ENCODE measurements at places on chromosomes 5 and 9. TPM values are rescaled to one million over a fixed set of nuclear protein-coding genes. Genes with fewer than 3 reads are reported as not detected.

GRCh38 chr9:136853596-136854112 is 1.5 kb downstream of the MAMDC4 start:
- no peaks in the 10 kb centered on the region for H3K27me3 ChIP-seq
- H3K4me3 ChIP-seq, result no peak overlapping the region
- peaks cover 10% of the 10 kb centered on the region for H3K36me3 ChIP-seq
- no peak overlapping the region for H3K27ac ChIP-seq

- H3K27me3 ChIP-seq, result no peaks in the 10 kb centered on the region
- no peak overlapping the region for H3K27ac ChIP-seq
- no peaks in the 10 kb centered on the region for H3K4me1 ChIP-seq
- no peak for DNase-seq
- H3K36me3 ChIP-seq, result no peaks in the 10 kb centered on the region
Observed at GRCh38 chr9:94557376-94557775, 2.5 kb downstream of the PCAT7 start.

DNA sequence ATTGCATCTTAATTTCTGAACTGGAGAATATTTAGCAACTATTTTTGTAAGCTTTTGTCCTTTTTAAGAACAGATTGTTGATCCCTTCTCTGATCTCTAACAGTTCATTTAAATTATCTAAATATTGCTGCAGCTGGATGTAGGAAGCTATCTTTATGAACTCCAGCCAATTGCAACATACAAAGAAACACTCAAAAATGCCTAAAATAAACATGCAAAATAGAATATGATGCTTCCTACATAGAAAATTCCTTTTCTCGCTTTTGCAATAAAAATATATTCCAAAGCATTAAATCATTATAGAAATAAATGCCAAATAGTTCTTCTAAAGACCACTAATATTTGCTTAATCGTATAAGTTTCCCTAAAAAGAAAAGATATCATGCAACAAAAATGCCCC is 218.6 kb downstream of the LURAP1L start:
- H3K4me3 ChIP-seq, result no peak overlapping the region
- no peaks in the 10 kb centered on the region for H3K27me3 ChIP-seq
- H3K36me3 ChIP-seq, result no peaks in the 10 kb centered on the region
- no peak overlapping the region for H3K27ac ChIP-seq
- DNase-seq, result no peak
- no peaks in the 10 kb centered on the region for H3K4me1 ChIP-seq

GRCh38 chr5:65171645-65172044 is 310.1 kb downstream of the ADAMTS6 start:
- H3K4me1 ChIP-seq, result no peaks in the 10 kb centered on the region
- no peaks in the 10 kb centered on the region for H3K27me3 ChIP-seq
- no peak overlapping the region for H3K27ac ChIP-seq
- no peak for DNase-seq

DNA sequence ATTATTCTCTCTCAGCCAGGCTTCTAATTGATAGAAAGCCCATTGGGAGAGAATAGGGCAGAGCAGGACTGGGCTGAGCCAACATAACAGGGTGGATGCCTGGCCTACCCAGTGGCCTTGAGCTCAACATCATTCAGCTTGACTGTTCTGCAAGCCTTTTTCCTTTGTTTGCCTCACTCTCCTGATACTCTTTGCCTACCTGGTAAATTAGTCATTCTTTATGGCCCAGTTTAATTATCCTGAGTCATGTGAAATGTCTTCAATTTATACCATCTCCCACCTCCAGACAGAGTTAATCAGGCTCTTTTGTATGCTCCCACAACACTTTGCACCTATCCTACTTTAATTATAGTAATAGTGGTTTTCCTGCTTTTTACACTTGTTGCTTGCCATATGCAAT is 13.6 kb downstream of the GLRA1 start:
- H3K4me3 ChIP-seq, result no peak overlapping the region
- H3K36me3 ChIP-seq, result no peaks in the 10 kb centered on the region
- H3K27ac ChIP-seq, result no peak overlapping the region
- no peaks in the 10 kb centered on the region for H3K4me1 ChIP-seq

GRCh38 chr5:32326216-32326772 is 13.6 kb upstream of the MTMR12 start:
- no peaks in the 10 kb centered on the region for H3K27me3 ChIP-seq
- H3K4me1 ChIP-seq, result peaks cover 18% of the 10 kb centered on the region
- no peak overlapping the region for H3K27ac ChIP-seq
- no peak for DNase-seq
- no peaks in the 10 kb centered on the region for H3K36me3 ChIP-seq
- no peak overlapping the region for H3K4me3 ChIP-seq

DNA sequence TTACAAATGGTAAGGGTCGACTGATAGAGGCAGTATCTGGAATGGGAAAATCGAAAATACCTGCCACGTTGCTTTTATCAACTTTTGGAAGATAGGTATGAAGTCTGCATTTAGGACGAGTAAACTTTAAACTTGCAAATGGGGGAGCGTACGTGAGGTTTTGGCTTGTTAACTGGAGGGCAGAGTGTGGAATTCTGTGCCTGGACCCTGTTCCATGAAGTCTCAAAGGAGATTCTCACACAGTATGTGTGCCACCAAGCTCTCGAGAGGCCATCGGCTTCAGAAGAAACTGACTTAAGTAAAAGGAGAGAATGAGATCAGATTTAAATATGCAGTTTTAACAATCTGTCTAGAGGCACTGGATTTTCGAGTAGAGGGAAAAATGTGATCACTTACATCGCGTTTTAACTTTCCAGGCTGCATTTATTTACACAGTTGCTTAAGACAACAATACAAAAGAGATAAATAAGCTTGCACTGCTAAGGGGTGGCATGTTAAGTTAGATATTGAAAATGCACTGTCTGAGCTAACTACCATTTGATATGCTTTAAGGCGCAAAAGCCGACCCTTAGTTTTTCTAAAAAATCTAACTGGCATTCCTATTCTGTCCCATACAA is 401.6 kb downstream of the EBF1 start:
- no peaks in the 10 kb centered on the region for H3K36me3 ChIP-seq
- H3K4me1 ChIP-seq, result no peaks in the 10 kb centered on the region
- no peak for DNase-seq
- H3K27me3 ChIP-seq, result peaks cover 3% of the 10 kb centered on the region

- peaks cover 39% of the 10 kb centered on the region for H3K4me1 ChIP-seq
- H3K4me3 ChIP-seq, result no peak overlapping the region
- DNase-seq, result no peak
- no peaks in the 10 kb centered on the region for H3K36me3 ChIP-seq
- H3K27ac ChIP-seq, result no peak overlapping the region
- no peaks in the 10 kb centered on the region for H3K27me3 ChIP-seq
Observed at GRCh38 chr9:133963166-133963565, 29.0 kb downstream of the VAV2 start.

GRCh38 chr5:5018578-5018970 is 121.6 kb upstream of the ADAMTS16 start:
- no peak overlapping the region for H3K27ac ChIP-seq
- H3K4me3 ChIP-seq, result no peak overlapping the region
- H3K27me3 ChIP-seq, result peaks cover 3% of the 10 kb centered on the region
- no peaks in the 10 kb centered on the region for H3K4me1 ChIP-seq
- no peaks in the 10 kb centered on the region for H3K36me3 ChIP-seq

DNA sequence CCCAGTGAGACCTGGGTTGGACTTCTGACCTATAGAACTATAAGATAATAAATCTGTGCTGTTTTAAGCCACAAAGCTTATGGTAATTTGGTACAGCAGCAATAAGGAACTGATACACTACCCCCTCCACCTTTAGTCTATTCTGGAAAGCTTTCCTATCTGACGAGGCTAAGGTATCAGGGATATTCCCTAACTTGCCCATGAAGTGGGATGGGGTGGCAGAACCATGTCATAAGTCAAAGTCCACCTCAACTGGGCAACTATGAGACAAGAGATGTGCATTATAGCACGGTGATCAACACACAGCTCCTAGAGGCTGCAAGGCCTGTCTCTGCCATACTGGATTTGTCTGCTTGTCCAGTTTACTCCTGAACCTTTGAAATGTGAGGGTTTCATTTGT is 146.8 kb upstream of the RAD23B start:
- H3K4me3 ChIP-seq, result no peak overlapping the region
- no peaks in the 10 kb centered on the region for H3K4me1 ChIP-seq
- DNase-seq, result no peak
- H3K27me3 ChIP-seq, result no peaks in the 10 kb centered on the region

DNA sequence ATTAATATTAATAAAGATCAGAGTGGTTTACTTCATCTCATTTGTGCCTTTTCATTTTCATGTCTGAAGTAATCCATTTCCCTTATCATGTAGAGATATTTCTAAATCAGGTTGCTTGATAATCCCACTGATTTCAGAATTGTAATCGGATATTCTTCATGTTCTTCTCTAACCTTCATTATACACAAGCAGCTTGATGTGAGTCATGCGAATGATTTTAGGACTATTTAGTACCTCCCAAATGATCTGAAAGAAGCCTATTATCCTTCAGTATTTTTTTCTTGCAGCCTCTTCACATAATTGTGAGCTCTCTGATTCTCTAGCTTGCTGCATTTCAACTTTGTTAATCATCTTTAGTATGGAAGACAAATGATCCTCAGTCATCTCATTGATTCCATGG is 182.0 kb downstream of the GIN1 start:
- H3K27ac ChIP-seq, result no peak overlapping the region
- no peaks in the 10 kb centered on the region for H3K27me3 ChIP-seq

- H3K4me3 ChIP-seq, result no peak overlapping the region
- no peaks in the 10 kb centered on the region for H3K4me1 ChIP-seq
- H3K27ac ChIP-seq, result no peak overlapping the region
Observed at GRCh38 chr5:156126716-156127115, 200.2 kb upstream of the SGCD start.

DNA sequence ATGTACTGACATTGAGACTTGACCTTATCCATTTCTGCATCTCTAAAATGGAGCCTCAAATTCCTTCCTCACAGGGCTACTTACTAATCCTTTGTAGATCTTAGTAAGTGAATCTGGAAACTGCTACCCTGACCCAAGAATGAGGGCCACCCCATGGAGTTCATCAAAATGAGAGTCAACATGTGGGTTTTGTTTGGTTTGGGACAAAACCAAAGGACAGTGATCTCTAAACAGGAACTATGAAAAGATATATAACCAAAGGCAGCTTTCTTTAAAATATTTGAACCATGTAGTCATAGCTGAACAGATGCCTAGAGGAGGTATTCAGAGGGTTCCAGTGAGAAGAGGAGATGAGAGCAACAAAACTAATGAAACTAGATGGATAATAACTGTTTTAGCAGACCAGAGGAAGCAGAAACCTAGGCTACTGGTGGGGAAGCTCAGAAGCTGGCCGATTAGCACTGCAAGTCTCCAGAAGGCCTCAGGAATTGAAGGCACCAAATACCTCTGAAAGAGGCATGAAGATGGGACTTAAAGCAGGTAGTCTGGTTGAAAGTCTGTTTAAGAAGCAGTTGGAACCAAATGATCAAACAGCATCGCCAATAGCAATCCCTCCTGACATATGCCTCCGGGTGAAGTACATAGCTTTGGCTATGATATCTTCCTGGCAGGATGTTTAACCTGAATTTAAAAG is 45.8 kb downstream of the THOC3 start:
- H3K4me3 ChIP-seq, result no peak overlapping the region
- no peak for DNase-seq
- H3K36me3 ChIP-seq, result no peaks in the 10 kb centered on the region
- no peak overlapping the region for H3K27ac ChIP-seq

- no peaks in the 10 kb centered on the region for H3K27me3 ChIP-seq
- DNase-seq, result no peak
- no peak overlapping the region for H3K27ac ChIP-seq
Observed at GRCh38 chr9:101705135-101705661, 33.2 kb downstream of the GRIN3A start.

DNA sequence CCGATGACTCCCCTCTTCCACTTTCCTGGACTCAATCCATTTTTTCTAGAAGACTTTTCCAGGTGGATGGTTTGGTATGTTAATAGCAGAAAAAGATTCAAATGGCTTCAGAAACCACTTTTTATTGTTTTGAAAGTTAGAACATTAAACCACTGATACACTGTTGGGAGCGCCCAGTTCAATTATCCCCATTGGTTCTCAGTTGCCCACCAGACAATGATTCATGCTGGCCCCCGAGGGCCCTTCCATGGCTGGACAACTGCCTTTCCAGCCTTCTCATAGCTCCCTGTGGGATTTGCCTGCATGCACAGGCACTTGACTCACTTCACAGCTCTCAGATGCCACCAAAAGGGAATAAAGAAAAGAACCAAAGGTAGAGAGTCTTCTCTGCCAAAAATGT is 21.3 kb upstream of the ANKRD34B start:
- H3K27ac ChIP-seq, result no peak overlapping the region
- H3K4me3 ChIP-seq, result no peak overlapping the region
- no peaks in the 10 kb centered on the region for H3K27me3 ChIP-seq
- H3K4me1 ChIP-seq, result no peaks in the 10 kb centered on the region

- no peak overlapping the region for H3K4me3 ChIP-seq
- no peaks in the 10 kb centered on the region for H3K4me1 ChIP-seq
- no peak overlapping the region for H3K27ac ChIP-seq
Observed at GRCh38 chr9:96245399-96245798, 56.6 kb downstream of the HSD17B3 start.

The ESM1 gene
- 0.19 TPM for total RNA-seq

The CNOT6 gene
- 14.1 TPM for total RNA-seq

The SIT1 gene
- 0.25 TPM for total RNA-seq

The TRIO gene
- 36.7 TPM for total RNA-seq

The MAML1 gene
- total RNA-seq, result 11.9 TPM

All from pancreas (tissue), 10 donors.